Nephron progenitor cell (in vitro differentiated cells): ENCODE measurements at places on chromosomes 7 and 10.

- no peaks in the 10 kb centered on the region for H3K4me1 ChIP-seq
- H3K36me3 ChIP-seq, result peaks cover 50% of the 10 kb centered on the region
- H3K27me3 ChIP-seq, result no peaks in the 10 kb centered on the region
- DNase-seq, result no peak
- H3K27ac ChIP-seq, result no peak overlapping the region
These were observed 48.6 kb downstream of the PDSS1 start for GRCh38 chr10:26746061-26746460.

DNA sequence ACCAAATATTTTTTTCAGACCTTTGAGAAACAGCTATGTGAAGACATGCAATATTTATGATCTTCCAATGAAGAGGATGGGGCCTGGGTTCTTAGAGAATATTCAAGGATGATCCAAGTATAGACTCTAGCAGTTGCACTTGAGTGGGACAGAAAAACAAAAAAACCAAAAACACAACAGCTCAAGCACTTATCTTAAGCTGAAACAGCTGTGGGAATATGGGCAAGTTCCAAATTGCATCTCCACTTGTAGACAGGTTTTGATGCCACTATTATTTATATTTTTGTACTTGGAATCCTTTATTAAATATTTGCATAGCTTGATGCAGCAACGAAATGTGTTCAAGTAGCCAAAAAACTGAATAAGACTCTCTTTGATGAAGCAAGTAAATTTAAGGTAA lies 2.2 kb upstream of the PDK4 start:
- peaks cover 28% of the 10 kb centered on the region for H3K4me1 ChIP-seq
- no peaks in the 10 kb centered on the region for H3K36me3 ChIP-seq
- no peak overlapping the region for H3K4me3 ChIP-seq
- DNase-seq, result no peak
- peaks cover 83% of the 10 kb centered on the region for H3K27me3 ChIP-seq
- H3K27ac ChIP-seq, result no peak overlapping the region

DNA sequence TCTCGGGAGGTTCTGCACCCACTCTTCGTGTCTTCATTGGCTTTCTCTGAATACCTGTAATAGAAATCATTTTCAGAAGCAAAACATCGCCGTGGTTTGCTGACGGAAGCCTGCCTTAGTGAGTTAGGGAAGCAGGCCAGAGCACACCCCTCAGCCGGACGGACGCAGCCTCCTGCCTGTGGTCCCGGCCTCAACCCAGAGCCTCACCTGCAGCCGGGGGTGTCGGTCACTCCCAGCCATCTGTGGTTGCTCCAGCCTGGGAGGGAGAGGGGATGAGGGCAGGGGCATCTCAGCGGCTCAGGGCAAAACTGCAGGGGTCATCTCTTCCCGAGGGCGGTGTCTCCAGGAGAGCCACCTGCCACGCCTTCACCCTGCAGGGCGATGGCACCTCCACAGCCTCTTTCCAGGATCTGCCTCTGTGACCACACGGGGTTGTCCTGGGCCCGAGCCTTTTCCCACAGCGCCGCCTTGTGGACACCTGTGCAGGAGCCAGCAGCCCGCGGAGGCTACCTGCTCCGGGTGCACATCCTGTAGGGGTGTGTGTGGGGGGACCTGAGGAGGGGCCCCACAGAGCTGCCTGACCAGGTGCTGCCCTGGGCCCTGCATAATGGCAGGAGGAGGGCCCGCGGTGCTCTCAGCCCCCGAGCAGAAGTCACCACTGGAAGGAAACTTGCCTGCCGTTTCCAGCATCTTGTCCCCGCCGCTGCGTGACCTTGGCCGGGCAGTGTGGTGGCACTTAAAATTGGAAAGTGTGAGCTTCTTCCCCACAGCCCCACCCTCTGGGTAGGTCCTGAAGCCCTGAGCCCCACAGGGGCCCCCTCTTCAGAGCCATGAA lies 21.6 kb upstream of the AP5Z1 start:
- peaks cover 36% of the 10 kb centered on the region for H3K36me3 ChIP-seq
- no peak overlapping the region for H3K27ac ChIP-seq
- H3K4me3 ChIP-seq, result no peak overlapping the region

- DNase-seq, result no peak
- peaks cover 9% of the 10 kb centered on the region for H3K36me3 ChIP-seq
- no peak overlapping the region for H3K4me3 ChIP-seq
- peaks cover 33% of the 10 kb centered on the region for H3K4me1 ChIP-seq
- H3K27ac ChIP-seq, result no peak overlapping the region
These were observed 69.2 kb downstream of the CPVL start for GRCh38 chr7:29077176-29077575.

- H3K36me3 ChIP-seq, result peaks cover 93% of the 10 kb centered on the region
- DNase-seq, result no peak
- H3K4me1 ChIP-seq, result no peaks in the 10 kb centered on the region
These were observed 35.4 kb downstream of the MALSU1 start for GRCh38 chr7:23334482-23335056.

DNA sequence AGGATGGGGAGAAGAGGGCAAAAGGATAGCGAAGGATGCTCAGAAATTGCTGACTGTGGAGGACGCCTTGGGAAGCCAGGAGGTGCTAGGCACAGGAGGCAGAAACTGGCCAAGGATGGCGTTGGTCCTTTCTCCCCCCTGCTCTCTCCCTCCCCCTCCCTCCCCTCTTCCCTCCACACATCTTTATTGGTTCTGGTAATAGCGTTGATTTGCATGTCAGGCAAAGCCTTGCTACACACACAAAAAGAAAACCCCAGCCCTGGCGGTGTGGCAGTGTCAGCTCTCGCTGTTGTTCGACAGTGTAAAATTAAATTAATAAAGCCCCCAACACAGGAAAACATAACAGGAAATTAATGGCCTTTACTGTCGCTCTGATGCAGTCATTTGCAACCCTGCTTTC lies 47.2 kb downstream of the PAX2 start:
- H3K4me3 ChIP-seq, result no peak overlapping the region
- H3K27me3 ChIP-seq, result peaks cover 10% of the 10 kb centered on the region

- H3K36me3 ChIP-seq, result no peaks in the 10 kb centered on the region
- DNase-seq, result no peak
- no peaks in the 10 kb centered on the region for H3K27me3 ChIP-seq
- no peak overlapping the region for H3K27ac ChIP-seq
- H3K4me3 ChIP-seq, result no peak overlapping the region
- H3K4me1 ChIP-seq, result peaks cover 8% of the 10 kb centered on the region
These were observed 124.1 kb upstream of the HPS1 start for GRCh38 chr10:98570834-98571233.

GRCh38 chr7:84336766-84337165 lies 142.2 kb upstream of the SEMA3A start:
- DNase-seq, result no peak
- no peaks in the 10 kb centered on the region for H3K27me3 ChIP-seq
- no peak overlapping the region for H3K4me3 ChIP-seq
- no peaks in the 10 kb centered on the region for H3K4me1 ChIP-seq

DNA sequence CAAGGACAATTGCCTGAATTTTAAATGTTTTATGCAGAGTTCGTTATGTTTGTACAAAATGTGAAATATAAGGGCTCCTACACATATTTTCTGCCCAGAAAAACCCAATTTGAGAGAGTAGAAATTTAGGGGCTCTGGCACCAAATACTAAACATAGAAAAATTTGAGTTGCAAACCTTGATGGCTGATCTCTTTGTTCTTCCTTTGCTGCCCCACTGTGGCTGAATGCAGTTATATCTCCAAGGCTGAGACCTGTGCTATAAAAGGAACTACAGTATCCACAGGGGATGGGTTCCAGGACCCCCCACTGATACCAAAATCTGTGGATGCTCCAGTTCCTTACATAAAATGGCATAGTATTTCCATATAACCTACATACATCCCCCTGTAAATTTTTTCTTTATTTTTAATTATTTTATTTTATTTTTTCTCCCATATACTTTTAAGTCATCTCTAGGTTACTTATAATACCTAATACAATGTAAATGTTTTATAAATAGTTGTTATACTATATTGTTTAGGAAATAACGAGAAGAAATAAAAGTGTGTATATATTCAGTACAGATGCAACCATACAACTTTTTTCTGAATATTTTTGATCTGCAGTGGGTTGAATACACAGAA lies 22.5 kb downstream of the CFAP43 start:
- H3K36me3 ChIP-seq, result peaks cover 8% of the 10 kb centered on the region
- H3K27me3 ChIP-seq, result no peaks in the 10 kb centered on the region
- no peak overlapping the region for H3K27ac ChIP-seq
- DNase-seq, result peak; percentile 34
- H3K4me3 ChIP-seq, result no peak overlapping the region
